ENCODE measurements at places on chromosomes 7 and 10.

- DNase-seq, result no peak
These were observed 188.7 kb downstream of the EMX2 start for GRCh38 chr10:117731121-117731791.

- DNase-seq, result no peak
These were observed 86.1 kb downstream of the EGFR start for GRCh38 chr7:55104712-55105433.

GRCh38 chr10:127840884-127841283 lies 51.9 kb downstream of the CLRN3 start:
- no peak for DNase-seq

GRCh38 chr10:131177431-131178327 lies 133.8 kb downstream of the TCERG1L start:
- DNase-seq, result peak; percentile 29

DNA sequence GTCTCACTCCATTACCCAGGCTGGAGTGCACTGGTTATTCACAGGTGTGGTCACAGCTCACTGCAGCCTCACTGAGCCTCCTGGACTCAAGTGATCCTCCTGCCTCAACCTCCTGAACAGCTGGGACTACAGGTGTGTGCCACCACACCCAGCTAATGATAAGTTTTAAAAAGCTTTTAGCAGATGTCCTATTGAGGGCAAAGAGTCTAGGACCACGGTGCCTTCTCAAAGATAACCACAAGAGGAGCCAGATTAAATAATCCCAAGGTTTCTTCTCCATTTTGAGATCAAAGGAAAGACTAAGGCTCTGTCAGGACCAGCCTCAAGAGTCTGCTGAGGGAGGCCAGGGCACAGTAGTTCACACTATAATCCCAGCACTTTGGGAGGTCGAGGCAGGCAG lies 4.7 kb downstream of the ATP5MF start:
- DNase-seq, result no peak

- peak; percentile 16 for DNase-seq
These were observed 704 bp downstream of the TNKS2 start for GRCh38 chr10:91798649-91799611.

GRCh38 chr10:126705951-126706565 lies 35.6 kb upstream of the C10orf90 start:
- no peak for DNase-seq

- DNase-seq, result no peak
These were observed 74.2 kb downstream of the FAS start for GRCh38 chr10:89064748-89065147.

DNA sequence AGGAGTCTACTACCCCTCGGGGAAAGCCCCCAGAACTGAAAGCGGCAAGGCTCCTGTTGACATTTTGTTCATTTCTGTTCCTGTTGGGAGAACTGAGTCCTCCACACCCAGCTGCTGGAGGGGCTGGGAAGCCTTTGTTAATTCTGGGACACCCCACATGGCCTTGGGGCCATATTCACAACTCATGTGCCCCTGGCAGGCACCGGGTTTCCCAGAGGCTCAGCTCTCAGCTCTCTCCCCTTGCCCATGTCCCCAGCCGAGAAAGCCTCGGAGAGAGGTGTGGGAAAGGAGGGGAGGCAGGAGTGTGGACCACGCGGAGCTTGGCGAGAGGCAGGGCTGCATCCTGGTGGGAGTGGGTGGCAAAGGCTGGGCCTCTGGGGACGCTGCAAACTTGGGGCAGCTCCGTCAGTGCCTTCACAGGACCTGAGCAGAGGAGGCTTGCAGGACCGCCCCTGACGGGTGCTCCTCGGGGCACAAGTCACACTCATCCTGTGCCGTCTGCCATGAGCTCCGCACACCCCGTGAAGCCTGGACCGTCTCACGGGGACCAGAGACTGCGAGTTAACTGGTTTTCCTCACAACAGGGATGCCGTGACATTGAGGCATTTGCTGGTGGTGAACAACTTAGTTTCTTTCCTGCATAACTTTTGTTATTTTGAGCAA lies 140.9 kb downstream of the DNAJB6 start:
- DNase-seq, result no peak

DNA sequence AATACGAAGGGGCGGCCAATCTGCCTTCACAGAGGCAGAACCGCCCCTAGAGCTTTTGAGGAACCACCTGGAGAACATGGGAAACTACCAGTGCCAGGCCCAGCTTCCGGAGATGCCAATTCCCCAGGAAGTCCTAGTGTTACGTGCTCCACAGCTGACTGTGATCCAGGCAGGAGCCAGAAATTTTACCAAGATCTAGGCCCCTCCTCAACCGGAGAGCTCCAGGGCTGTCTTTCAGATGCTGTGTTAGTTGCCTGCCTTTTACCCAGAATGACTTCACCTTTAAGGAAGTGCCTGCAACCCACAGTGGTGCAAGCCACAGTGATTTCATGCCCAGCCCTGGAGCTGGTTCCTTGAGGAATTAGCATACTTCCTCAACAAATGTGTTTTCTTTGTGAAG lies 62.9 kb downstream of the ELMO1 start:
- no peak for DNase-seq

- DNase-seq, result peak; percentile 98
These were observed at the start of gene ATP6V0E2 for GRCh38 chr7:149873074-149873969. Gene ATP6V0E2 (plus strand): TSS chr7:149873969. CDS start chr7:149874066, 97 bp downstream.

- no peak for DNase-seq
These were observed 2.5 kb downstream of the TMEM176B start for GRCh38 chr7:150797661-150798060.

DNA sequence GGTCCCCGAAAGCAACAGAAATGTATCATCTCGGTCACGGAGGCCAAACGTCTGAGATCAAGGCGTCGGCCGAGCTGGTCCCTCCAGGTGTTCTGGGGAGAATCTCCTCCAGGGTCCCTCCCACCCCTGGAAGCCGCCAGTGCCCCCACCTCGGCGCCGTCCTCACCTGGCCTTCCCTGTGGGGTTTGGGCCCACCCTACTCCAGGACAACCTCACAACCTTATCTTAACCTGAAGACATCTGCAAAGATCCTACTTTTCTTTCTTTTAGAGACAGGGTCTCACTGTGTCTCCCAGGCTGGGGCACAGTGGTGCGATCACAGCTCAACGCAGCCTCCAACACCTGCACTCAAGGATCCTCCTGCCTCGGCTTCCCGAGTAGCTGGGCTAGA lies 33.4 kb downstream of the ADAP1 start:
- no peak for DNase-seq

- no peak for DNase-seq
These were observed 560.8 kb upstream of the FZD8 start for GRCh38 chr10:36202881-36203280.

GRCh38 chr7:29620556-29620930 lies 56.9 kb downstream of the PRR15 start:
- DNase-seq, result no peak

- DNase-seq, result no peak
These were observed 414.6 kb downstream of the DNAJB6 start for GRCh38 chr7:157751406-157751805.

DNA sequence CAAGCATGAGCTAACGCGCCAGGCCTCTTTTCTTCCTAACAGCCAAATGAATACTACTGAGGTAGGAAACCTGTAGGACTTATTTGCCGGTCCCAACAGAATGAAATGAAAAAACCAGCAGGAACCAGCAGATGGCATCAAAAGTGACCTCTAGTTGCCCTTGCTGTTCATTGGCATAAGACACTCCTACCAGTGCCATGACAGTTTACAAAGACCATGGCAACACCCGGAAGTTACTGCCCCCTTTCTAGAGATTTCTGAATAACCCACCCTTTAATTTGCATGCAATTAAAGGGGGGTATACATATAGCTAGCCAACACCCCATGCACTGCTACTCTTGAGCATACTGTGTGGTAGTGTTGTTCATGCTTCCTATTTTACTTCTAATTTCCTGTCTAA lies 65.2 kb downstream of the ATE1 start:
- no peak for DNase-seq

- no peak for DNase-seq
These were observed 414.5 kb downstream of the REEP3 start for GRCh38 chr10:63935705-63936104.

GRCh38 chr10:33719005-33719703 lies 384.7 kb upstream of the NRP1 start:
- DNase-seq, result no peak

DNA sequence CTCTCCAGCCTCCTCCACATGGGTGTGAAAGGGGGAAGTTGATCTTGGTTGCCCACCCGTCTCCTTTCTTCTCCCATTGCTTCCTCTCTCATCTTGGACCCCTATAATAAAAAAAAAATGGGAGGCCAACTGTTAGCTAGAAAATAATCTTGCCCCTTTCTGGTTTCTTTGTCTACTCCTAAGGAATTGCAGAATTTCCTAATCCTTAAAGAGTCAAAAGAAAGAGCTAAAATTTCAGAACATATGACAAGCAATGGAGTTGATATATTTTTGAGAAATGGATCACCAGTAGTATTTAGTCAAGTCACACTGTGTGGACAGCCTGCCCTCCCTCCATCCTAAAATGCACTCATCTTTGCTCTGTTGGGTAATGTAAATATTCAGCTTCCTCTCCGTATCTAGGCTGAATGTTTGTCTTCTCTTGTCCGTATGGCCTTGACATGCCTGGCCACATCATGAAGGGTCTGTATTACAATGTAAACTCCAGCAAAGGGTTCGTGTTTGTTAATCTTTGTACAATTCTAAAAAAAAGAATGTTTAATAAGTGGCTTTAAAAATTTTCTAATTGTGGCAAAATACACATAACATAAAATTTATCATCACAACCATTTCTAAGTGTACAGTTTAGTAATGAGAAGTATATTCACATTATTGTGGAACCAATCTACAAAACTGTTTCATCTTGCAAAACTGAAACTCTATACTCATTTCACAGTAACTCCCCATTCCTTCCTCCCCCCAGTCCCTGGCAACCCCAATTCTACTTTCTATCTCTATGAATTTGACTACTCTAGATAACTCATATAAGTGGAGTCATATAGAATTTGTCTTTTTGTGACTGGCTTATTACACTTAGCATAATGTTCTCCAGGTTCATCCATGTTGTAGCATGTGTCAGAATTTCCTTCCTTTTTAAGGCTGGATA lies 71.5 kb downstream of the ZNF92 start:
- no peak for DNase-seq

- no peak for DNase-seq
These were observed 11.8 kb downstream of the CYP2W1 start for GRCh38 chr7:994592-995308.

GRCh38 chr10:6401558-6402348 lies 178.3 kb downstream of the PRKCQ start:
- peak; percentile 93 for DNase-seq

DNA sequence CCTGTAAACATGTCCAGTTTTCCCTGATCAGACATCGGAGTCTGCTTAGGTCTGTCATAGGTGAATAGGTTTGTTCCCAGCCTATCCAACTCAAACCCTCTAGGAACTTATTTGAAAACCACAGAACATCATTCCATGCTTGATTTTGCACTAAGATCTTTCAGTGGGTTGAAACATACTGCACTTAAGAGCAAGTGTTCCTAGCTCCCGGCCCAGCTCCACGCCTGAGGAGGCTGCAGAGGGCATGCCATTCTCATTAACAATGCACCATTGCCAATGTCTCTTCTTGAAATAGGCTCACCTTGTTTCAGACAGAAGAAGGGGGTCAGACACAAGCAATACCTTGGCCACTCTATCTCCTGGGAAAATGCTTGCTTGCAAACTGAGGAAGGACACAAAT lies 78.0 kb upstream of the EGR2 start:
- DNase-seq, result no peak

GRCh38 chr10:48910548-48910947 lies 29.1 kb downstream of the LRRC18 start:
- no peak for DNase-seq

GRCh38 chr10:94983555-94983954 lies 45.1 kb downstream of the CYP2C9 start:
- DNase-seq, result peak; percentile 5

- DNase-seq, result no peak
These were observed 153.4 kb upstream of the GDF10 start for GRCh38 chr10:47146572-47146971.

DNA sequence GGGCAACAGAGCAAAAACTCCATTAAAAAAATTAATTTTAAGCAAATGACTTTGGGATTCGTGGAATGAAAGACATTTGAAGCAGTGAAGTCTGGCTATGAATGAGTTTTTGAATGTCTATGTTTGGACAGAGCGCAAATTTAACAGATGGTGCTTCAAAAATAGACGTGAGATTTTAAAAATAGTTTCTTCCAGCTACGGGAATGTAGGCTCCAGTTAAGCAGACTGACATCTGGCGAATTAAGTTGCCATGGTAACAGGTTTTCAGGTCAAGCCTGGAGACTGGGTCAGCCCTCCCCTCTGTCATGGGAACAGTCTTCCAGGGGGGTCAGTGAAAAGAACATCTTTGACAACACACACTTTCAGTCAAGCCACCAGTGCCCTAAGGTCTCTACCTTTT lies 62.0 kb downstream of the MYOF start:
- no peak for DNase-seq

- DNase-seq, result no peak
These were observed 51.4 kb upstream of the NFKB2 start for GRCh38 chr10:102344067-102344466.

DNA sequence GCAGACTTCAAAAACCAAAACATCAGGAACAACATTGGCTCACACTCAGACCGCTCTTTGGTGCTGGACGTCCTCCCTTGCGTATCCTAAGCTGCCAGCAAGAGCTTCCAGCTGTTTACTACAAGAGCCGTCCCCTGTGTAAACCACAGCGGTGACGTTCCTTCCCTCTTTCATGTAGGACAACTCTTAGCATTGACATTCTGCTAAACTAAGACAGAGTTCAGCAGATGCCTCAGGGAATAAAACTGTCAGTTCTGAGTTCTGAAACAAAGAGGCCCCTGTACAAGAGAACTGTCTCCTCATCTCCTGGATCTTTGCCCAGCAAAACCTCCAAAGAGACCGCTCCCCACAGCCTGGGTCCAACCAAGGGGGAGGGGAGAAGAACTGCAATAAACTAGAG lies 57.8 kb upstream of the OPALIN start:
- peak; percentile 65 for DNase-seq

- DNase-seq, result no peak
These were observed 61.8 kb downstream of the ADD3 start for GRCh38 chr10:110069502-110069982.

DNA sequence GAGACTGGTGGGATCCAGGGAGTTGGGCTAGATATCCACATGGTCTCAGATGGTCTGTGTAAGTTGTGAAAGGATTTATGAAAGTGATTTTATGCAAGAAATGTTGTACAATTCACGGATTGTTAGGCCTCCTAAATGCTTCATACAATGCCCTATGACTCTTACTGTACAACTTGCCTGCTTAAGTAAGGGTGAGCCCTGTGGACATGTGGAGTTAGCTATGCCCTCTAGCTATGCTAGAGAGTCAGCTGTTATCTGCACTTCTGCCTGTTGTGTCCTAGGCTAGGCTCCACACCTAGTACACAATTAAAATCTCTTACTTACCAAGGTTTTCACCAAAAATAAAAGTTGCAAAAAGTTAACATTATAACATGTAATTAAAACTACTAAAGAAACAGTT lies 1.7 kb upstream of the CFAP43 start:
- DNase-seq, result no peak

DNA sequence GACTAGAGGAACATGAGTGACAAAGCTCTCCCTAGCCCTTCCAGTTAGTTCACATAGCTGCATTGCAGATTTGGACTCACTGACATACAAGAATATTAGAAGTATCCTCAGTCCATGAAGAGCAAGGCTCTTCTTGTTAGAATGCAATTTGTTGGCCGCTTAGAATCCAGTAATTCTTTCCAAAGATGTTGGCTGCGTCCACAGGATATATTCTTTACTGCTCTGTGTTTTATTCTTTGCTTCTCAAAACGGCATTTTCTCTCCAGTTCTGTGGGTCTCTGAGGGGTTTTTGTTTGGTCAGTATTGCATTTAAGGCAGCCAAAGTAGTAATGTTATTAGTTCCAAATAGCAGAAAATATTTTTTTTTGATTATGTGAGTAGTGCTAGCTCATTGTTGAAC lies 588.6 kb downstream of the DNAJB9 start:
- DNase-seq, result no peak
